ENCODE measurements at places on chromosomes 12 and 14. TPM values are rescaled to one million over a fixed set of nuclear protein-coding genes. Genes with fewer than 3 reads are reported as not detected.

DNA sequence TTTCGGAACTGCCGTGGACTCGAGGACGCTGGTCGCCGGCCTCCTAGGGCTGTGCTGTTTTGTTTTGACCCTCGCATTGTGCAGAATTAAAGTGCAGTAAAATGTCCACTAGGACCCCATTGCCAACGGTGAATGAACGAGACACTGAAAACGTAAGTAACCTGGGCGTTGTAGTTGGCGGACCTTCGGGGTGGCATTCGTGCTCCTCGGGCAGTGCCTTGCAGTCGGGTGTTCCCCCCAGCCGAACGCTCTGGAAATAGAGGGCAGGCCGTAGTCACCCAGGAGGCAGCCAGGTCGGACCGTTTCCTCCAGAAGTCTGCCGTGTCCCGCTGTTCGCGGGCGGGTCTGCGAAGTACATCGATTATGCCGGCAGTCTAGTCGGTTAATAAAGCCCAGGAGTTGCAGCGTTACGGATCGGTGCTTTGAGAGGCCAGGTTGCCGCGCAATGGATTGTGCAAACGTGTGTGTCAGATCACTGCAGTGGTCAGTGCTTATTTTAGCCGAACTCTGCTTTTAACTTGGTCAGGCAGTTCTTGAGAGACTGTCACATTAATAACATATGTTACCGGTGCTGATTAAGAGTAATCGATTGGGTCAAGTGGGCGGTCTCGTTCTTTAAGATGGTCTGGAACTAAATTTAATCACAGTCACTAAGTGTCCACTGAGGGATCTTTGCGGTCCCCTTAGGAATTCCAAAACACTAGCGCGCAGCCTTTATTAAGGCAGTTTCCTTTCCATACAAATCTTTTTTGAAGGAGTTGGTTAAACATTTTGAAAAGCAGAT, 906 bp downstream of the MARK3 start:
- no peak for DNase-seq
- H3K27ac ChIP-seq = peak overlapping the region; percentile 85
- peaks cover 5% of the 10 kb centered on the region for H3K36me3 ChIP-seq
- peaks cover 46% of the 10 kb centered on the region for H3K4me1 ChIP-seq
- no peaks in the 10 kb centered on the region for H3K27me3 ChIP-seq

GRCh38 chr12:96033549-96034389, 1.6 kb downstream of the LTA4H start:
- H3K36me3 ChIP-seq = no peaks in the 10 kb centered on the region
- H3K4me3 ChIP-seq = no peak overlapping the region
- peaks cover 5% of the 10 kb centered on the region for H3K4me1 ChIP-seq

GRCh38 chr12:2016862-2017545, 12.7 kb upstream of the DCP1B start:
- DNase-seq = no peak
- peak overlapping the region; percentile 61 for H3K4me3 ChIP-seq
- peaks cover 23% of the 10 kb centered on the region for H3K27me3 ChIP-seq
- H3K4me1 ChIP-seq = peaks cover 10% of the 10 kb centered on the region
- no peaks in the 10 kb centered on the region for H3K36me3 ChIP-seq

- H3K36me3 ChIP-seq = no peaks in the 10 kb centered on the region
- H3K4me3 ChIP-seq = no peak overlapping the region
- DNase-seq = no peak
- peaks cover 10% of the 10 kb centered on the region for H3K27me3 ChIP-seq
- H3K4me1 ChIP-seq = peaks cover 3% of the 10 kb centered on the region
- H3K27ac ChIP-seq = no peak overlapping the region
These were observed 21.7 kb upstream of the SLC10A1 start for GRCh38 chr14:69818758-69819191.

GRCh38 chr12:132675757-132676432, 11.2 kb downstream of the POLE start:
- peaks cover 9% of the 10 kb centered on the region for H3K4me1 ChIP-seq
- no peak overlapping the region for H3K4me3 ChIP-seq
- peaks cover 24% of the 10 kb centered on the region for H3K36me3 ChIP-seq
- no peak overlapping the region for H3K27ac ChIP-seq
- peak; percentile 1 for DNase-seq
- H3K27me3 ChIP-seq = no peaks in the 10 kb centered on the region

GRCh38 chr14:69865701-69866365, 13.4 kb upstream of the SMOC1 start:
- H3K27me3 ChIP-seq = peaks cover 50% of the 10 kb centered on the region
- no peak overlapping the region for H3K4me3 ChIP-seq
- no peaks in the 10 kb centered on the region for H3K36me3 ChIP-seq
- no peaks in the 10 kb centered on the region for H3K4me1 ChIP-seq

GRCh38 chr14:76446921-76447320, 71.0 kb downstream of the ESRRB start:
- no peak overlapping the region for H3K4me3 ChIP-seq
- H3K27ac ChIP-seq = no peak overlapping the region
- H3K27me3 ChIP-seq = peaks cover 31% of the 10 kb centered on the region
- H3K4me1 ChIP-seq = no peaks in the 10 kb centered on the region
- no peaks in the 10 kb centered on the region for H3K36me3 ChIP-seq

GRCh38 chr12:94845110-94845509, 158.4 kb downstream of the NDUFA12 start:
- DNase-seq = no peak
- no peak overlapping the region for H3K4me3 ChIP-seq
- peaks cover 16% of the 10 kb centered on the region for H3K27me3 ChIP-seq
- H3K27ac ChIP-seq = no peak overlapping the region

GRCh38 chr12:91778938-91779400, 366.7 kb downstream of the BTG1 start:
- no peaks in the 10 kb centered on the region for H3K36me3 ChIP-seq
- H3K27ac ChIP-seq = no peak overlapping the region
- no peak for DNase-seq
- H3K27me3 ChIP-seq = peaks cover 8% of the 10 kb centered on the region
- H3K4me1 ChIP-seq = peaks cover 4% of the 10 kb centered on the region

DNA sequence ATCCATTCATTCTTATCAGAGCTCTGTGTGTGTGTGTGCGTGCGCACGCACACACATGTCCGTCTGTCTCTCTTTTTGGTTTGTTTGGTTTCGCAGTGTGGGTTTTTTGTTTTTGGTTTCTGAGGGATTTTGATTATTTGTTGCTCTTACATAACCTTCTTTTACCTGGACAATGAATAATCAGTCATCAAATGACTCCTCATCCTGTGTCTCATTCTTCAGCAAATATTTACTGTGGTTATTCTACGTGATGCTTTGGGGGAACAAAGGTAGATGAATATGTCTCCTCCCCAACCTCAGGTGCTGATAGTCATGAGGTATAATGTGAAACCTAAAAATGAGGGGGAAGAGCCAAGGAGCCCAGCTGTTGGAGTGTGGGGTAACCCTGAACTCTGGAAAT, 92.4 kb downstream of the SAMD4A start:
- no peak overlapping the region for H3K27ac ChIP-seq
- H3K4me1 ChIP-seq = no peaks in the 10 kb centered on the region
- peaks cover 62% of the 10 kb centered on the region for H3K27me3 ChIP-seq
- no peaks in the 10 kb centered on the region for H3K36me3 ChIP-seq

- no peak for DNase-seq
- no peak overlapping the region for H3K27ac ChIP-seq
- H3K27me3 ChIP-seq = no peaks in the 10 kb centered on the region
- no peaks in the 10 kb centered on the region for H3K4me1 ChIP-seq
- H3K36me3 ChIP-seq = no peaks in the 10 kb centered on the region
These were observed 65.9 kb downstream of the CACNA1C start for GRCh38 chr12:2118481-2119255.

- no peaks in the 10 kb centered on the region for H3K4me1 ChIP-seq
- peaks cover 3% of the 10 kb centered on the region for H3K27me3 ChIP-seq
- no peaks in the 10 kb centered on the region for H3K36me3 ChIP-seq
- DNase-seq = no peak
These were observed 175.1 kb downstream of the NRXN3 start for GRCh38 chr14:78345131-78345744.

- peaks cover 31% of the 10 kb centered on the region for H3K4me1 ChIP-seq
- no peak for DNase-seq
- no peak overlapping the region for H3K4me3 ChIP-seq
- no peaks in the 10 kb centered on the region for H3K27me3 ChIP-seq
These were observed 50.9 kb downstream of the CHGA start for GRCh38 chr14:92973798-92974372.

GRCh38 chr12:5500331-5500659, 68.4 kb downstream of the NTF3 start:
- H3K4me1 ChIP-seq = no peaks in the 10 kb centered on the region
- no peaks in the 10 kb centered on the region for H3K36me3 ChIP-seq
- no peak for DNase-seq
- H3K4me3 ChIP-seq = no peak overlapping the region

- no peak overlapping the region for H3K4me3 ChIP-seq
- peaks cover 30% of the 10 kb centered on the region for H3K27me3 ChIP-seq
- no peaks in the 10 kb centered on the region for H3K36me3 ChIP-seq
- H3K4me1 ChIP-seq = no peaks in the 10 kb centered on the region
- DNase-seq = no peak
These were observed 16.7 kb downstream of the RASSF8 start for GRCh38 chr12:25975179-25975578.

GRCh38 chr12:130527239-130527638, 188.9 kb downstream of the RIMBP2 start:
- no peaks in the 10 kb centered on the region for H3K36me3 ChIP-seq
- peaks cover 7% of the 10 kb centered on the region for H3K27me3 ChIP-seq
- H3K27ac ChIP-seq = no peak overlapping the region
- DNase-seq = no peak
- H3K4me3 ChIP-seq = no peak overlapping the region

DNA sequence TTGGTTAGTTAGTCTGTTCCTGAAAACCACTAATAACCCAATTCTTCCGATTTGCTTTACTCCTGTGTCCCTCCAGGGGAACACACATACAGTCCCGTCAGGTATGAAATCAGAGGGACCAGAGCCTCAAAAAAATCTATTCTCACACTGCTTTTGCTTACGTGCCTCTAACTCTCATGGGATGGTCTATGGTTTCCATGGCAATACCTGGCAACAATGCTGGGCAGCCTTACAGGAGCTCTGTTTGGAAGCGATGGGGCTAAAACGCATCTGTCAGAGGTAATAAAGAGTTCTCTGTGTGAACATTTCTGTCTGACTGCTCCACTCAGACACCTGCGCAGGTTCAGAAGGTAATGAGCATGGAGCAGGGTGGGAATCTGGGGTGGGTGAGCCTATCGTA, 376.2 kb downstream of the GXYLT1 start:
- H3K4me3 ChIP-seq = no peak overlapping the region
- H3K27me3 ChIP-seq = no peaks in the 10 kb centered on the region
- no peak for DNase-seq
- H3K27ac ChIP-seq = no peak overlapping the region
- no peaks in the 10 kb centered on the region for H3K36me3 ChIP-seq

GRCh38 chr12:117904051-117904450, 64.7 kb downstream of the KSR2 start:
- no peak overlapping the region for H3K27ac ChIP-seq
- no peaks in the 10 kb centered on the region for H3K4me1 ChIP-seq
- H3K36me3 ChIP-seq = no peaks in the 10 kb centered on the region
- H3K4me3 ChIP-seq = no peak overlapping the region
- no peaks in the 10 kb centered on the region for H3K27me3 ChIP-seq
- DNase-seq = no peak

DNA sequence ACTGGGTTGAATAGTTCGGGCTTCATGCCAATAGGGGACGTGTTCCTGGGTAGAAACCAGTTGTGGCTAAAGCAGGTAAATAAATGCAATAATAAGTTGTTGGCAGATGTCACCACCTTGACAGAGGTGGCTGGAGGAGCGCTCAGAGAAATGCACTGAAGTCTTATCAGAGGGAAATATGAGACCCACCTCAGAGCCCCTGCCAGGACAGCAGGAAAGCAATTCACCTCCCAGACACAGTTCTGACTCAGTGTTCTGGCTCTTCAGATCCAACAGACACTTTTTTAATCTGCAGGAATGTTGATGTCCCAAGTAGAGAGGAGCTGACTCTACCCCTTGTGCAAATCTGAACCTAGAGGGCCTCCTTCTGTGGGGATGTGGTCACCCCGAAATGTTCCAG, 687.1 kb upstream of the FBXO33 start:
- no peak overlapping the region for H3K27ac ChIP-seq
- DNase-seq = no peak
- no peaks in the 10 kb centered on the region for H3K36me3 ChIP-seq
- H3K4me3 ChIP-seq = no peak overlapping the region

- no peaks in the 10 kb centered on the region for H3K4me1 ChIP-seq
- no peak overlapping the region for H3K27ac ChIP-seq
- no peaks in the 10 kb centered on the region for H3K36me3 ChIP-seq
- no peak overlapping the region for H3K4me3 ChIP-seq
These were observed 76.1 kb downstream of the TBC1D30 start for GRCh38 chr12:64900540-64900939.

- H3K4me1 ChIP-seq = no peaks in the 10 kb centered on the region
- H3K27me3 ChIP-seq = no peaks in the 10 kb centered on the region
- H3K4me3 ChIP-seq = no peak overlapping the region
- H3K36me3 ChIP-seq = no peaks in the 10 kb centered on the region
- DNase-seq = no peak
These were observed 216.0 kb upstream of the DAAM1 start for GRCh38 chr14:58972233-58973017.

- H3K4me3 ChIP-seq = no peak overlapping the region
- DNase-seq = no peak
- no peaks in the 10 kb centered on the region for H3K36me3 ChIP-seq
These were observed 345.9 kb upstream of the RGS6 start for GRCh38 chr14:71586131-71586897.

DNA sequence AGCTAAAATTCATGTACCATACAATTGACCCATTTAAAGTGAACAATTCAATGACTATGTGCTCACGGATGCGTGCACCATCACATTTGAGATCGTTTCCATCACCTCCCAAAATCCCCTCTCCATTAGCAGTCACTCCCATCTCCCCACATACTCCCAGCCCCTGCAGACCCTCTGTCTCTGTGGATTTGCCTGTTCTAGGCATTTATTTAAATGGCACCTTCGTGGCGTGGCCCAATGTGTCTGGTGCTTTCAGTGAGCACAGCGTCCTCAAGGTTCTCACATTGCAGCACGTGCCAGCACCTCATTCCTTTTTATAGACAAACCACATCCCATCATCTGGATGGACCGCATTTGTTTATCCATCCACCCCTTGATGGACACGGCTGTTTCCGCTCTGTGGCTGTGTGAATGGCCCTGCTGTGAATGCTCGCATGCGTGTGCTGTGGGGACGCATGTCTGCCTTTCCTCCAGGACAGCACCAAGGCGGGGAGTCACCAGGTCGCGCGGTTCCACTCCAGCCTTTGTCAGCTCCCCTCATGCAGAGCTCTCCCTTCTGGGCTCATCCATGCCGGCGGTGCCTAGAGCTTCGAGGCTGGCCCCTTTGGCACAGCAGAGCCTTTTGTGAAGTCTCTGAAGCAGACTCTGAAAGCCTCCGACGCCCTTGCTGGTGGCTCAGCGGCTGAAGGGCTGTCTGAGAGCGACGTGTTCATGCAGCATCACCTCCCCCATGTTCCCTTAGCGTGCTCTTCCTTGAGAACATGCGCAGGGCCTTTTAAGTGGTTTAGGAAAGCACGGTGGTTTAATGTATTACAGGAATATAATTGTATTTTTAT, 184.4 kb downstream of the KIF26A start:
- H3K4me1 ChIP-seq = no peaks in the 10 kb centered on the region
- no peaks in the 10 kb centered on the region for H3K36me3 ChIP-seq
- no peak for DNase-seq
- H3K27me3 ChIP-seq = no peaks in the 10 kb centered on the region

The CKB gene
- total RNA-seq = 4.6 TPM

The CD163L1 gene
- total RNA-seq = not detected

The CD4 gene
- 5.4 TPM for total RNA-seq

The PLA2G1B gene
- not detected for total RNA-seq

The SAMD15 gene
- total RNA-seq = 0.43 TPM

The PRPH gene
- not detected for total RNA-seq

The KCNK13 gene
- total RNA-seq = 0.50 TPM

The CERS5 gene
- total RNA-seq = 115 TPM

The DEGS2 gene
- total RNA-seq = 0.33 TPM

Measured in natural killer cell treated with Interleukin-12 subunit alpha and Interleukin-12 subunit beta and Interleukin-15 and Interleukin-18, amount 100 ng/mL, for 72 hours (primary cell).